ENCODE measurements at places on chromosomes 1 and 21.

DNA sequence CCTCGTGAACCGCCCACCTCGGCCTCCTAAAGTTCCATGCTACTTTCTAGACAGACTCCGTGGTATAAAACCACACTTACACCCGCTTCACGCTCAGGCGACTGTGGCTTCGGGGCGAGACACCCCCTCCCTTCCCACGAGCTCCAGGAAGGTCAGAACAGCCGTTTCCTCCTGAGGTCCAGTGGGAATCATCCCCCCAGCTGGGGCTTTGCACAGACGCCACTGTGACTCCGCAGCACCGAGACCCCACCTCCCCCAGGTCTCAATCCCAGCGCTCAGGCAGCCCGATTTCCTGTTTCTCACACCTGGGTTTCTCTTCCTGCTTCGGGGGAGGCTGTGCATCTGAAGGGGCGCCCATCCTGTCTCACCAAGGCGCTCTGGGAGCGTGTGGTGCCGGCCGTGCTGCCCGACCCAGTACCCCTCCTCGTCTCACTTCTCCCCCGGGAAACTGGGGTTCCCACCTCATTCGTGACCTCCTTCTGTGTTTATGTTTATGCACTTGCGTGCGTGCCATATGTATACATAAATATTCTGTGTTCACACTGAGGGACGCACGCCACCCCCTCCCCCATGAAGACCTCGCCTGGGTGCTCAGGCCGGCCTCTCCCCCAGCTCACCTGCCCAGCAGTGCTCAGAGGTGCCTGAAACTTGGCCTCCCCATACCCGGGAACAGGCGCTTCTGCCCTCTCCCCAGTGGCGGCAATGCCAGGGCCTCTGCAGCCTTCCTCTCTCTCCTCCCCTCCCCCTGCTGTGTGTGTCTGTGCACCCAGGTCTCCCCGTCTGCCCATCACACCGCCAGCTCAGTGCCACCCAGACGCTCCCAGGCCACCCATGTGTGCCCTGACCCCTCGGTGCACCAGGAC is 14.6 kb downstream of the SLC35E2B start:
- DNase-seq = no peak

DNA sequence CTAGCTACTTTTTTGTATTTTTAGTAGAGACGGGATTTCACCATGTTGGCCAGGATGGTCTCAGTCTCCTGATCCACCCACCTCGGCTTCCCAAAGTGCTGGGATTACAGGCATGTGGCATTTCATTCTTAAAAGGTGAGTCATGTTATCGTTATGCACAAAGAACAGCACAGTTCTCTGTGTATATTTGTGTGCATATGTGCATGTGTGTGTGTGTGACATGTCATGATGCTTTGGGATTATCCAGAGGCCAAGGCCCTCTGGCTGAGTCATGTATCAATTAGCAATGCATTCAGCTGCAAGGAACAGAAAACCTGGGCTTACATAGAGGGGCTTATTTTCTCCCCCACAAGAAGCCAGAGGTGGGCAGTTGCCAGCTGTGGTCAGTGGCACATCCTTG is 301.7 kb upstream of the KAZN start:
- no peak for DNase-seq

DNA sequence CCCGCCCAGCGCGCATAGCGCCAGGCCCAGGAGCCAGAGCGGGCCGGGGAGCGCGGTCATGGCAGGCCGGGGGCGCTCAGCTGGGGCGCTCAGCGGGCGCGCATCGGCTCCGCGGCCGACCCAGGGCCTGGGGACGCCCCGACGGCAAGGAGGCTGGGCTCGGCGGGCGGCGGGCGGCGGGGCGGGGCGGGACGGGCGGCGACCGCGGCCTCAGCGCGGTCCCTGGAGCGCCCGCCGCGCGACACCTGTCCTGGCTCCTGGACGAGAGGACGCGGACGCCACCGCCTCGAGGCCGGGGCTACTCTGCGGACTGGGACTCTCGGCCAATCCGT is 273 bp downstream of the BMP8B start:
- DNase-seq = no peak

- no peak for DNase-seq
Observed at GRCh38 chr1:176330782-176331181, 123.7 kb upstream of the COP1 start.

DNA sequence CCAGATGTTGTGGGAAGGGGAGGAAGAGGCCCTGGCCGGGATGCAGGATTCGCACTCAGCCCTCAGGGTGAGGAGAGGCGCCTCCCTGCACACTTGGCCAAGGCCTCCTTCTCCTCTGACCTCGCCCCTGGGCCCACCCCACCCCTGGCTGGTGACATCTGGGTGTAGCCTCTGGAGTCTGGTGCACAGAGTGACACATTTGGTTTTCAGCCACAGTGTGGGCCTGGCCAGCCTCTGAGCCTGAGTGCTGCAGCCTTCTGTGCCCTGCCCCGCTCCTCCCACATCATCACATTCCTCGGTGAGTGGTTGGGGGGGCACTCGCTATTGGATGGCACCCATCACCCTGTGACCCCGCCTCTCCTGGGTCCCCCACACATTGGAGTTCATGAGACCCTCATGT is 45.8 kb downstream of the PRDM16 start:
- DNase-seq = no peak
